ENCODE measurements at places on chromosomes 11 and 22.

GRCh38 chr11:94302776-94303175 lies 1.6 kb upstream of the IZUMO1R start:
- DNase-seq: no peak

GRCh38 chr11:48182860-48183526 lies 33.6 kb upstream of the OR4B1 start:
- DNase-seq: no peak

DNA sequence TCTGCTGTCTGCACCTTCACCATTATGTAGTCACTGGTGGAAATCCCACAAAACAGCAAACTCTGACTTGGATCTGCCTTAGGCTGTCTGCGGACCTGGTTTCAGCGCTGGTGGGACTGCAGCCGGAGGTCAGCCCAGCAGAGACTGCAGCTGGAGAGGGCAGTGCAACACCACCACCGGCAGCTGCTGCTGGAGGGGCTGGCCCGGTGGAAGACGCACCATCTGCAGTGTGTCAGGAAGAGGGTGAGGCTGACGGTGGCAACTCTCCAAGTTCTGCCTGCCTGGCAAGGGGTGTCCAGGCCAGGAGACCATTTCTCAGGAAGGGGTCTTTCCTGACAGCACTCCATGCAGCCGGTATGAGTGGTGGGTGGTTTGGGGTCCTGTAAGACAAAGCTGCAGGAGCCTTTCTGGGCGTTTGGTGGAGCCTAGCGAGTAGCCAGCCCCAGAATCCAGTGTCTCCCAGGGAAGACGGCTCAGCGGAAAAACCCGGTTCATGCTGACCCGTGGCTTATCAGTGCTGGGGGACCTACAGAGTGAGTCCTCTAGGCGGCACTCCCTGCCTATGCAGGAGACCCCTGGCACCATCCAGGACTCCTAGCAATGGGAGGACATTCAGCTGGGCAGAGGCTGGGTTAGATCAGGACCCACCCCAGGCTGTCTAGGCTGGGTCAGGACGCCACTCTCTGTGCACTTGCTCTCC lies 50.8 kb downstream of the PISD start:
- DNase-seq: no peak

- DNase-seq: no peak
Observed at GRCh38 chr11:43434893-43435292, 76.2 kb downstream of the TTC17 start.

GRCh38 chr11:104798789-104799188 lies 99.5 kb downstream of the CASP12 start:
- DNase-seq: peak; percentile 3

DNA sequence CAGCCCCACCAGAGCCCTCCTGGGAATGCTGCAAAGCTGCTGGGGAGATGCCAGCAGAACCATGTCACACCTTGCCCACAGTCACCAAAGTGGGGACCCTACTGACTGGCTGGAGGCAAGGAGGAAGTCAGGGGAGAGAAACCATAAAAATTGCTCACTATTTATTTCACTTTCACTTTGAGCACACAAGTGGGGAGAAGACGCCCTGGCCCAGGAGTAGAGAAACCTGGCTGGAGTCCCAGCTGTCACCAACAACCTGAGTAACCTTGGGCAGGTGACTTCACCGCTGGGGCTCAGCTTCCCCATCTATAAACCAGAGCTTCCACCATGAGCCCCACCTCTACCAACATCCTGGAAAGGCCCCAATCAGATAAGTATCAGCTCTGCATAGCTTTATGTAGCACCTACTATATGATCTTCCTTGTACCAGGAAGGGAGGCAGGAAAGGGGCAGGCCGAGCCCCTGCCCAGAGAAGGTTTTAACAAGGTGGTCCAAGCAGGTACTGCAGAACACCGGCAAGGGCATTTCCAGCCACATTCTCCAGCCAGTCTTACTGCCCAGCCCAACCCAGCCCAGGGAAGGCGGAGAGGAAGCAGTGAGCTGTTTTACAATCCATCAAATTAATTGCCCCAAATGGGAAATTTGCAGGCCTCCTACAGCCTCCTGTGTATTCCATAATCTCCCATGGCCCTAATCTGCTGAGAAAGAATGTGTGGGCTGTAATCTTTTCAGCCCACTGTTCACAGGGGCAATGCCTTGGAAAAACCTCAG lies 27.6 kb downstream of the PLEKHA7 start:
- DNase-seq: peak; percentile 10

- no peak for DNase-seq
Observed at GRCh38 chr22:24585461-24585860, 7.4 kb downstream of the LRRC75B start.

- DNase-seq: no peak
Observed at GRCh38 chr22:17575151-17575550, 11.9 kb downstream of the SLC25A18 start.

- DNase-seq: no peak
Observed at GRCh38 chr11:79747406-79747805, 306.6 kb upstream of the TENM4 start.

DNA sequence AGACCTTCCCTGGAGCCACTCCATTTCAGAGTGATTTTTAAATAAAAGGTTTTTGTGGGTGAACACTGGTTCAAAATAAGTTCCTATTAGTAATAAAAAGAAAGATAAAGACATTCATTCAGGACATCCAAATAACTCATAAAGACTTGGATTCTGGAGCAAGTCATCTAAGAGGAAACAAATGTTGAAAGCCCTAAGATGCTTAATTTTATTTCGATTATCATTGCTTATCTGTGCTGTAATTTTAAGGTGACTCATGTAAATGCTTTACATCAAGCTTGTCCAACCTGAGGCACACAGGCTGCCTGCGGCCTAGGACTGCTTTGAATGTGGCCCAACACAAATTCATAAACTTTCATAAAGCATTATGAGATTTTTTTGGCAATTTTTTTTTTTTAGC lies 34.2 kb upstream of the DBX1 start:
- DNase-seq: no peak

- no peak for DNase-seq
Observed at GRCh38 chr11:1632053-1632714, 2.6 kb downstream of the KRTAP5-5 start.

DNA sequence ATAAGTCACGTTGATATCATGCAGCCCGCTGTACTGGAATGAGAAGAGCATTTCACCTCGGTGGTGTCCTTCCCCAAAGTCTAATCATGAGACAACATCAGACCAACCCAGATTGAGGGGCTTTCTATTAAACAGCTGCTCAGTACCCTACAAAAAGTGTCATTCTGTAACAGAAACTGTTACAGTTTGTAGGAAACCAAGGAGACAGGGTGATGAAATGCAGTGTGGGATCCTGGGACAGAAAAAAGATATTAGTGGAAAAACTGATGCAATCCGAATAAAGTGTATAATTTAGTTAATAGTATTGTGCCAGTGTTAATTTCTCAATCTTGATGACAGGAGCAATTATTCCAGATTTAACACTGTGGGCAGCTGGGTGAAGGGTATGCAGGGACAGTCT lies 128.0 kb downstream of the MICAL2 start:
- DNase-seq: no peak

DNA sequence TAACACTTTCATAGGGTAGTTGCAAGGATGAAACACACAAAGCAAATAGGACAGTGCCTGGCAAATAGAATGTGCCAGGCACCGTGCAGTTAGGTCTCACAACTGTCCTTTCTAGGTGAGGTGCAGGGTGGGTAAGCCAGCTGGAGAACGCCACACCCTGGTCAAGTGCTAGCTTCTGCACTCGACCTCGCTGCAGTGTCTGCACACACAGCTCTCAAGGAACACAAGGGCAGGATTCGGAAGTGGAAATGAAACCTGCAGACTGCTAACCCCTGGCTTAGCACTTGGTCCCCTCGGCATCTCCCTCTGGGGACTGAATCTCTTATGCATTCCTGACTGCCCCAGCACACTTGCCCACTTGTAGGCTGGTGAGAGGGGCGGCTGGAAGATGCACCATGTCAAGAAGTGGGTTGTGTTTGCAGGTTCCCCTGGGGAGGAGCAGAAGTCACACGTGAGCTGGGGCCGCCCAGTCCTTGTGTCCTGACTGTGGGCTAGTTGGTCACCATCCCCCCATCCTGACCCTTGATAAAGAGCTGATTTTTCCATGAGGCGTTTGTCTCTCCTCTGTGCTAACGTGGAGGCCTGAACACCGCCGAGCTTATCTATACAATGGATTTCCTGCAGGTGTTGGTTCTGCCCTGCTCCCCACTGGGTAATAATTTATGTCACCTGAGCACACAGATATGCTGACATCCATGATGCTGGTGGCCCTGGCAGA lies 89.0 kb downstream of the MICAL2 start:
- DNase-seq: no peak

- DNase-seq: no peak
Observed at GRCh38 chr11:10604340-10604748, 35.9 kb upstream of the LYVE1 start.

GRCh38 chr11:39542460-39542859 lies 1917.0 kb downstream of the LRRC4C start:
- DNase-seq: no peak

- peak; percentile 79 for DNase-seq
Observed at GRCh38 chr22:36373258-36373579, 14.5 kb downstream of the MYH9 start.

GRCh38 chr11:2912498-2912897 lies 16.7 kb downstream of the PHLDA2 start:
- peak; percentile 54 for DNase-seq

GRCh38 chr11:58030653-58031052 lies at the start of gene OR6Q1:
Gene OR6Q1 (plus strand): TSS chr11:58030953. CDS start chr11:58030953, 0 bp downstream.
- DNase-seq: no peak

DNA sequence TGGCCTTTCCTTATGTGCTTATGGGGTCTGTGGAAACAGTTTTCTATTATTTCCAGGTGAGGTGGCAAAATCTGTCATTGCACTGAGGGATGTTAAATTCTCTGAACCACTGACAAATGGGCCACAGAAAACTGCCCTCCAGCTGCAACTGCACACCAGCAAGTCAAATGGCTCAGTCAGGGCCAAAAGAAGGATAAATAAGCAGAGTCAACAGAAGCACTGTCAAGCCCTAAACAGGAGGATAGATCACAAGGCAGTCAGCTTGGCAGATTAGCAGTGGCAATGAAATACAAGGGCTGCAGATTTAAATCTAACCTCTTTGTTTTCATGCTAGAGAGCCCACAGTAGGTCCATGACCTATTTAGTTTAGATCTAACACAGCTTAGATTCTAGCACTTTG lies 435.6 kb downstream of the ETS1 start:
- no peak for DNase-seq

GRCh38 chr11:78213526-78214330 lies 25.0 kb downstream of the USP35 start:
- no peak for DNase-seq

DNA sequence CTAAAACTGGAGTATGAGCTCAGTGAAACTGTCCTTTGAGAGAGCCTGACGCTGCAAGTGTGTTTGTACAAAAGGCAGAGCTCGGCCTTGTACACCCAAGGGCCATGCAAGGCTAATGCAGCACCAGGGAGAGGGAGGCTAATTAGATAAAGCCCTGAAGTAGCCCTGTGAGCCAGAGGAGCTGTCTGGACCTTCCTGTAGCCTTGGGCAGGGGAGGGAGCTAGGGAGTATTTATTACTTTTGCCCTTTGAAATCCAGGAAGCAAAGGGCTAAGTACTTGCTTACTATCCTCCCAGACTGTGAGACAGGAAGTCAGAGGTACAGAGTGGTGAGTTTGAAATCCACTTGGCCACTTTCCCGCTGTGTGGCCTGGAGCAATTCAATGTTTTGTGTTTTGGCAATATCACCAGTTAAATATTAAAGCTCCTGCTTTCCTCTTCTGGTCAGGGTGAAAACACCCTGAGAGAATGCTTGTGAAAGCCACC lies 10.2 kb upstream of the LDHA start:
- DNase-seq: no peak

- peak; percentile 13 for DNase-seq
Observed at GRCh38 chr11:86481399-86481798, 106.7 kb downstream of the CCDC81 start.

- no peak for DNase-seq
Observed at GRCh38 chr11:130068986-130069658, 572 bp upstream of the APLP2 start.

DNA sequence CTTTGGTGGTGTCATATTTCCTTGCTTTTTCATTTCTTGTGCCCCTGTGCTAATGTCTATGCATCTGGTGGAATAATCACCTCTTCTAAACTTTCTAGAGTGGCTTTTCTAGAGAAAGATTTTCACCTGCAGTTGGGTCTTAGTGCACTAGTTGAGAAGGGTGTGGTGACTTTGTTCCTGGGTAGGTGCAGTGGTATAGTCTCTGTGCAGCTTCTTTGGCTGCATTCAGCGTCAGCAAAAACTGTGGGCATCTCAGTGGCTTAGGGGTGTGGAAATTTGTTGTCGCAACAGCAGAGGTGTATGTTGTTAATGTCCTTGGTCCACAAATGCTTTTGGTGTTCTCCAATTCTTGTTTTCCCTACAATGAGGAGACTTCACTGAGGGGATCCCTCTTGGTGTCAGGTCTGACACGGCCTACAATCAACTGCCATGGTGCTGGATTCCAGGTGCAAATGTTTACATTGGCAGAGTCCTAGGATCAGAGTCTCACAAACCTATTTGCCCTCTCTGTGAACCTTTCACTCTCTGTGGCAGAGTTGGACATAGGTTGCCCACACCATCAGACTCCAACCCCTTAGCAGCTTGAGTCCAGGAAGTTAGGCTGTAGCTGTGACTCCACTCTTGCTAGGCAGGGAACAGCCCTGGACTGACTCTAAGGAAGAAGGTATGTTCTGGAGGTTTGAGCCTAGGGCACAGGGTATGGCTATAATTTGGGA lies 48.8 kb downstream of the GDPD4 start:
- no peak for DNase-seq

- no peak for DNase-seq
Observed at GRCh38 chr11:63017306-63017974, 1.8 kb upstream of the SLC22A8 start.

DNA sequence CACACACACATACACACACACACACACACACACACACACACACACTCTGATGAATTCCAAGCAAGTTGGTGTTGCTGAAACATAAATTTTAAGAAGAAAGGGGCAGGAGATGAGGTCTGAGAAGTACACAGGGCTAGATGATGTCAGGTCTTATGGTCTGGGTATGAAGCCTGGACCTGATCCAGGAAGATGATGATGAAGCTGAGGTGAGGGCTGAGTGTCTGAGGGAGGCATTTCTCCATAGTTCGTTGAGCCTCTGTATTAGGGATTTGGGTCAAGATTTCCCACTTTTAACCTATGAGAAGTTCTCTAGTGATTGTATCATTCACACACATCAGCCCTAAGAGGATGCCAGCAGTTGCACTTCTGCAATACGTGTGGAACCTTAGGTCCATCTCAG lies 32.6 kb downstream of the KREMEN1 start:
- no peak for DNase-seq

- no peak for DNase-seq
Observed at GRCh38 chr11:109061394-109061793, 360.6 kb upstream of the C11orf87 start.

Measured in suppressor macrophage treated with lipopolysaccharide for 1 hour (primary cell).